ENCODE measurements at places on chromosomes 16 and 17. TPM values are rescaled to one million over a fixed set of nuclear protein-coding genes. Genes with fewer than 3 reads are reported as not detected.

SYNGR3 gene
- 3.1 TPM for total RNA-seq

PRSS21 gene
- 0.90 TPM for total RNA-seq

PYY gene
- not detected for total RNA-seq

ABCC11 gene
- total RNA-seq, result 0.29 TPM

SPNS1 gene
- total RNA-seq, result 29.9 TPM

SLC38A8 gene
- total RNA-seq, result not detected

HEXIM2 gene
- 4.2 TPM for total RNA-seq

DNA sequence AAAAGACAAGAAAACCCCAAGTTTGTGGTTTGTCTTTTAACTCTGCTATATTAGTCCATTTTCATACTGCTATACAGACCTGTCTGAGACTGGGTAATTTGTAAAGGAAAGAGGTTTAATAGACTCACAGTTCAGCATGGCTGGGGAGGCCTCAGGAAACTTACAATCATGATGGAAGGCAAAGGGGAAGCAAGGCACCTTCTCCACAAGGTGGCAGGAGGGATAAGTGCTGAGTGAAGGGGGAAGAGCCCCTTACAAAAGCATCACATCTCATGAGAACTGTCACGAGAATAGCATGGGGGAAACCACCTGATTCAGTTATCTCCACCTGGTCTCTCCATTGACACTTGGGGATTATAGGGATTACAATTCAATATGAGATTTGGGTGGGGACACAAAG is 13.5 kb upstream of the ADAM11 start:
- no peak for DNase-seq
- H3K36me3 ChIP-seq, result peaks cover 6% of the 10 kb centered on the region
- H3K4me3 ChIP-seq, result no peak overlapping the region
- no peaks in the 10 kb centered on the region for H3K4me1 ChIP-seq
- H3K27ac ChIP-seq, result no peak overlapping the region
- no peaks in the 10 kb centered on the region for H3K27me3 ChIP-seq

DNA sequence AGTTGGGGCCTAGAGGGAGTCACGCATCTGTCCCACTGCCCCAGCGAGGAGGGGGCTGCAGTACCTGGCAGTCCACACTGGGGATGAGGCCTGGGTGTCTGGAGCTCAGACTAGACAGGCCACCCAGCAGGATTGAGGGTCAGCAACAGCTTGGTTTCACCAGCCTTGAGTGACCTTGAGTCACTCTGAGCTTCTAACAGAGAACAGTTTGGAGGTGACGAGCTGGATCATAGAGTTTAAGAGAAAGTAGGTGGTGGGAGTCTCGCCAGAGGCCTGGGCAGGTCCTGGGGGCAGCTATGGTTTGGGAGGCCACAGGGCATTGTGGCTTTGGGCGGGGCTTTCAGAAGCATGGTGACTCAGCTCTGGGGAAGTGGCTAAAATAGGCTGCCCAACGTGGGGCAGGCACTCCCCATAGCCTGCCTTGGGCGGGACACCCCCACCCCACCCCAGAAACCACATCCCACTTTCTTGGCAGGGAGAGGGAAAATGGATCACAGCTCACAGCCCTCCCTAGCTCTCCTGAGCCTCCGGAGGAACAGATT is 20.5 kb downstream of the CDC42EP4 start:
- peaks cover 11% of the 10 kb centered on the region for H3K4me1 ChIP-seq
- H3K4me3 ChIP-seq, result no peak overlapping the region
- H3K36me3 ChIP-seq, result no peaks in the 10 kb centered on the region
- DNase-seq, result no peak
- no peaks in the 10 kb centered on the region for H3K27me3 ChIP-seq

DNA sequence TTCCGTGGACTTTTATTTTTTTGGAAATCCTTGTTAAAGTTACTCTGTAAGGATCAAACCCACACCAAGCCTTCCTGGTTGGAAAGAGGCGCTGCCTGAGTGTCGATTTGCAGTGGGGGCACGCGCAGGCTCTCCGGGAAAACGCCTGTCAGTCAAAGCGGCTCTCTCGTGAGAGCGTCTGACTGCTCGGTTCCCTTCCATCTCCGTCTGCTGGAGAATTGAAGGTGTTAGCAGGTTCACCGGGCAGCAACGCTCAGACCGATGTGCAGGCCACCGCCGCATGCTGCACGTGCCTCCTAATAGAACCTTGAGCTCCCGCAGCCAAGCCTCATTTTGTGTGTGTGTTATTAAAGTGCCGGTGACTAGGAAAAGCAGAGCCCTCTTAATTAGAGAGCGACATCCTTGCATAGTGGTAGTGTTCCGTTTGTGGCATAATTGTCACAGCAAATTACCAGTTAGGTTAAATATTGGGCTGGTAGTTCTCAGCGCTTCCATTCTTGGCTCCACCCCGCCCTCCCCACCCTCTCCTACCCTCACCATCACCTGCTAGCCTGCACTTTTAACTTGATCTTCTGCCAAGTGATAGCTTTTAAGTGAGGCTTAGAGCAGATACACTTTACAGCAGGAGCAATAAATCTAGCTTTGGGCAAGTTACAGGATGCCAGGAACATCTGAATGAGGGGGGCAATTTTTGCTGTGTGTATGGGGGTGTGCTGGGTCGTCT is 75.5 kb downstream of the RPA1 start:
- peaks cover 6% of the 10 kb centered on the region for H3K27me3 ChIP-seq
- H3K4me1 ChIP-seq, result peaks cover 2% of the 10 kb centered on the region
- H3K4me3 ChIP-seq, result no peak overlapping the region

DNA sequence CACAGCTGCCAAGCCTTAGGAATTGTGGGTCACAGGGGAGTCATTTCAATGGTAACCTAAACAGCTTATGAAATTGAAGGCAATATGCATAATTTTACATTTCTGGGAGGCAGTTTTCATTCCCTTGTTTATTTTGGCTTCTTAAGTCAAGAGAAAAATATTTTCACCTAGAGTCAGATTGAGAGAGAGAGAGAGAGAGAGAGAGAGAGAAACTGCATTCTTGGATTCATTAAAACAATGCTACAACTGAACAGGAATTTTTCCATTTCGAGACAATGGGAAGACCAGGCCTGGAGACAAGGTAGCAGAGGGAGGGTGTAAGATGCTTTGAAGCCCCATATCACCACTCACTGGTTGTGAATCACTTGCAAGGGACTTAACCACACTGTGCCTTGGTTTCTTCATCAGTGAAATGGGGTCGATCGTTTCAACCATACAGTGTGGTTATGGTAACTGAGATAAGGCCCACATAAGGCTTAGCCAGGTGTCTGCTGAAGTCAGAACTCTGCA is 224.7 kb upstream of the IRX3 start:
- H3K4me1 ChIP-seq, result no peaks in the 10 kb centered on the region
- DNase-seq, result no peak
- no peak overlapping the region for H3K27ac ChIP-seq
- no peaks in the 10 kb centered on the region for H3K36me3 ChIP-seq
- no peak overlapping the region for H3K4me3 ChIP-seq

GRCh38 chr17:79680318-79680695 is 50.4 kb upstream of the ENPP7 start:
- no peak overlapping the region for H3K4me3 ChIP-seq
- no peak for DNase-seq
- H3K4me1 ChIP-seq, result no peaks in the 10 kb centered on the region
- peaks cover 55% of the 10 kb centered on the region for H3K27me3 ChIP-seq
- H3K36me3 ChIP-seq, result no peaks in the 10 kb centered on the region
- no peak overlapping the region for H3K27ac ChIP-seq

GRCh38 chr16:14490235-14490634 is 139.8 kb downstream of the PARN start:
- no peak for DNase-seq
- H3K4me3 ChIP-seq, result no peak overlapping the region
- no peaks in the 10 kb centered on the region for H3K36me3 ChIP-seq
- H3K4me1 ChIP-seq, result peaks cover 8% of the 10 kb centered on the region
- H3K27ac ChIP-seq, result no peak overlapping the region

GRCh38 chr16:77223184-77223583 is 24.0 kb downstream of the SYCE1L start:
- H3K36me3 ChIP-seq, result no peaks in the 10 kb centered on the region
- no peak for DNase-seq
- H3K4me3 ChIP-seq, result no peak overlapping the region
- no peaks in the 10 kb centered on the region for H3K27me3 ChIP-seq

DNA sequence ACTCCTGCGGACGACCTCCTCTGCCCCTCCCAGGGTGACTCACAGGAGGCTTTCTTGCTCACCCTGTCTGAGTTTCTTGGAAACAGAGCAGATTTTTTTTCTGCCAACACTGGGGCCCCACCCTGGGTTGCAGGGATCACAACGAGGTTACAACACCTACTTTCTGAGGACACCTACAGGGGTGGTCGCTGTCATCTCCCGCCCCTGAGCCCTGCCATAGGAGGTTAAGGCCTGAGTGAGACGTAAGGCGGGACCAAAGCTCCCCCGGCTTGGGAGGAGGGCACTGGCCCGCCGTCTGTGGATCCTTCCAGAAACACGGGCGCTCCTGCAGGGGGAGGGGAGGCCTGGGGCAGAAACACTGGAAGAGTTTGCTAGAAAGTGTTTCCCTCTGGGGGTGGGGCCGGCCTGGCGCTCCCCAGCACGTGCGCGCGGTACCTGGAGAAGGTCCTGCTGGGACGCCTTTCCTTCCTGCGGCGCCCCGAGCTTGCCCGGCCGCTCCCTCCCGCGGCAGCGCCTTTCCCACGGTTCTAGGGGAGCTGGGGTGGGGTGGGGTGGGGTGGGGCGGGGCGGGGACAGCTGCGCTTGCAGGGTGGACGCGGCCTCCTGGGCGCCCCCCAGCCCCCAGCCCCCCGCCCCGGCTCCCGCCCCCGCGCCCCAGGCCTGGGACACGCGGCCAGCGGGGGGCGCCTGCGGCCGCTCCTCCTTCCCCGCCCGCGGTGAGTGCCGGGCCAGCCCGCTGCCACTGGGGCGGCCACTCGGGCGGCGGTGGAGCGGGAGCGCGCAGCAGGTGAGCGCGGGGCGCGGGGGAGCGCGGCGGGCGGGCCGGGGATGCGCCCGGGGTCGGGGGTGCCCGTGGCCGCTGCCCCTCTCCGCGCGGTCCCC is 20.7 kb upstream of the ADCY7 start:
- no peaks in the 10 kb centered on the region for H3K36me3 ChIP-seq
- H3K4me1 ChIP-seq, result peaks cover 3% of the 10 kb centered on the region
- no peak for DNase-seq
- peak overlapping the region; percentile 54 for H3K4me3 ChIP-seq

DNA sequence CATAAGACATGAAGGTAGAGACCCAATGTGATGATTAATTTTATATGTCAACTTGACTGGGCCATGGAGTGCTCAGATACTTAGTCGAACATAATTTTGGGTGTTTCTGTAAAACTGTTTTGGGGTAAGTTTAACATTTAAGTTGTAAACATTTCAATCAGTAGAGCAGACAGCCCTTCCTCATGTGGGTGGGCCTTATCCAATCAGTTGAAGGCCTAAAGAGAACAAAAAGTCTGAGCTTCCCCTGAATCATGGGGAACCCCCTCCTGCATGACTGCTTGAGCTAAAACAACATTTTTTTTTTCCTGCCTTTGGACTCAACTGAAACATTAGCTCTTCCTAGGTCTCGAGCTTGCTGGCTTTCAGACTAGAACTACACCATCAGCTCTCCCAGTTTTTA is 327.3 kb upstream of the SOX9 start:
- H3K27me3 ChIP-seq, result no peaks in the 10 kb centered on the region
- H3K27ac ChIP-seq, result no peak overlapping the region
- H3K36me3 ChIP-seq, result no peaks in the 10 kb centered on the region
- no peak for DNase-seq

DNA sequence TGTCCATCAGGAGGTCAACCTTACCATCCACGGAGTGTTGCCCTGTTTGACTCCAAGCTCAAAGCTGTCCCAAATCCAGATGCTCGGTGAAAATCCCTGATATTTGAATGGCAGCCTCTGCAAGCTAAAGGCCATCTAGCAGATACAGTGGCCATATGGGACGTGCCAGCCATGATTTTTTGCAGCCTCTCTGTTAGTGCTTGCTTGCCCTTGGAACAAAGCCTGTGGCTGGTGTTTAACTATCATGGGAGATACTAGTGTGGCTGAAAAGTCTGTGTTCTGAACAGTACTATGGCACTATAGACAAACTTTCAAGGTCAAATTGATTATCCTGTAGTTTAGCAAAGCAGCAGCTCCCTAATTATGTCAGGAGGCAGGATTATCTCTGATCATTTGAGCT is 214.3 kb downstream of the CDH13 start:
- no peaks in the 10 kb centered on the region for H3K36me3 ChIP-seq
- no peak overlapping the region for H3K4me3 ChIP-seq
- H3K4me1 ChIP-seq, result no peaks in the 10 kb centered on the region
- peaks cover 5% of the 10 kb centered on the region for H3K27me3 ChIP-seq
- no peak for DNase-seq
- no peak overlapping the region for H3K27ac ChIP-seq

DNA sequence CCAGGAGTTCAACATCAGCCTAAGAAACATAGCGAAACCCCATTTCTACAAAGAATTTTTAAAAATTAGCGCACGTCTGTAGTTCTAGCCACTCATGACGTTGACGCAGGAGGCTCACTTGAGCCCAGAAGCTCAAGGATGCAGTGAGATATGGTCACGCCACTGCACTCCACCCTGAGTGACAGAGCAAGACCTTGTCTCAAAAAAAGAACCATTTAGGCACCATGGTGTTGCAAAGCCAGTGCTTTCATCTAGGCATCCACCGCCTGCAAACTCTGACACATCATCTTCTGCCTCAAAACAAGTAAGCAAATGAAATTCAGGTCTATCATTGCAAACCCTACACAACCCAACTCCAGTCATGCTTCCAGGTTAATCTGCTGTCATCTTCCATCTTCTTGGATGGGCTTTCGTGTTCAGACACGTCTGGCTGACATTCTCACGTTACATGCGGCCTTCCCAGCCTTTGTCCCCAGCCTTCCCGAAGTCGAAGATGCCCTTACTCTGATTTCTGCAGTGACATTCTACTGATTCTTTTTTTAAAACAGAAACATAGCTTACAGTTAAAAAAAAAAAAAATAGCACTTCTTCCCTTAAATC is 8.9 kb downstream of the ANKRD11 start:
- peaks cover 74% of the 10 kb centered on the region for H3K4me1 ChIP-seq
- DNase-seq, result no peak
- no peak overlapping the region for H3K27ac ChIP-seq
- H3K4me3 ChIP-seq, result no peak overlapping the region

DNA sequence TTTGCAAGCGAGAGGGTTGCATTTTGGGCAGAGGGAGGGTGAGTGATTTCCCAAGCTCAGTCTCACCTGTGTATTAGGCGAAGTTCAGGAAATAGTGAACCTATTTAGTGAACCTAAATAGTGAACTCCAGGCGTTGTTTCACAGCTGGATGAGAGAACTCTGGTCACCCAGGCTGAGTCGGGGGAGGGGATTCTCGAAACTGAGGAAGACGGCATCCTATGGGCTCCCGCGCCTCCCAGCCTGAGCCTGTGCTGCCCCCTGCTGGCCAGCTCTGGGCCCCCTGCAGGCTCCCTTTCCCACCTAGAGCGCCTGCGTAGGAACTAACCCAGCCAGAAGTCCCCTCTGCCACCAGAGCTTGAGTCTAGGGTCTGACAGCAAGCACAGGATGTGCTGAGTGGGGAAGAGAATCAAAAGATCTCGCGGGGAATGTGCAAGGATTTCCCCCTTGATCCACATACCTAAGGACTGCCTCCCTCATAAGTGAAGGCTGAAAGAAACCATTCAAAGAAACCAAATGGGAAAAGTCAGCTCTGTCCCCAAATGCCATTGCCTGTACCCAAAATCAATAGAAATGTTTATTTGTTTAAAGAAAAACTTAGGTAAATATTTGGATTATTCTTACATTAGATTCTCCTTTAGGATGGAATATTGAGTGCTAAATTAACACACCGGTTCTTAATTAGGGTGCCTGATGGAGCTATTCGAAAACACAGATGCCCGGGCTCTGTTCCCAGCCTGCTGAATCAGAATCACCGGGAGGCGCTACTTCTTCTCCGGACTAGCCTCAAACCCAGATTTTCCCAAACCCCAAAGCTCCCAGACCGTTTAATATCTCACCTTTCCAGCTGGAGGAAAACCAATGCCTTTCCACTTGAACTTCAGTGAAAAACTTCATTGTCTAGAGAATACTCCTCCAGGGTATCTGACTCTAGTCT is 14.8 kb upstream of the MARVELD3 start:
- H3K4me1 ChIP-seq, result no peaks in the 10 kb centered on the region
- H3K27me3 ChIP-seq, result peaks cover 23% of the 10 kb centered on the region

Measured in T-cell (primary cell).